Thymus (tissue), 14 donors: ENCODE measurements at places on chromosomes 3 and 15. TPM values are rescaled to one million over a fixed set of nuclear protein-coding genes. Genes with fewer than 3 reads are reported as not detected.

DNA sequence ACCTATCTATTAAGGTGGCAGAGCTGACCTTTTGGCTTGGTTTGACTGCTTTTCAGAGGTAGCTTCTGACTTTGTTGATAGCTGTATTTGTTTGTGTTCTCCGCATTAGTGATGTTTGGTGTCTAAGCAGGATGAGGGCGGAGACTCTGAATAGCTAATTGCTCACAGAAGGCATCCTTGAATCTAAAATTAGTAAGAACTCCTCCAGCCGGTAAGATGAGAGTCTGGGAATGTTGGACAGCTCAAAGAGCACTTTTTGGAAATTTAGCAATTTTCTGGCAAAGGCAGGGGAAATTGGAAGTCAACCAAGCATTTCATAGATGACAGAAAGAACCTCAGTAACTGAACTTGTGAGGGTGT lies 174.1 kb downstream of the KLHL25 start:
- no peak for DNase-seq

DNA sequence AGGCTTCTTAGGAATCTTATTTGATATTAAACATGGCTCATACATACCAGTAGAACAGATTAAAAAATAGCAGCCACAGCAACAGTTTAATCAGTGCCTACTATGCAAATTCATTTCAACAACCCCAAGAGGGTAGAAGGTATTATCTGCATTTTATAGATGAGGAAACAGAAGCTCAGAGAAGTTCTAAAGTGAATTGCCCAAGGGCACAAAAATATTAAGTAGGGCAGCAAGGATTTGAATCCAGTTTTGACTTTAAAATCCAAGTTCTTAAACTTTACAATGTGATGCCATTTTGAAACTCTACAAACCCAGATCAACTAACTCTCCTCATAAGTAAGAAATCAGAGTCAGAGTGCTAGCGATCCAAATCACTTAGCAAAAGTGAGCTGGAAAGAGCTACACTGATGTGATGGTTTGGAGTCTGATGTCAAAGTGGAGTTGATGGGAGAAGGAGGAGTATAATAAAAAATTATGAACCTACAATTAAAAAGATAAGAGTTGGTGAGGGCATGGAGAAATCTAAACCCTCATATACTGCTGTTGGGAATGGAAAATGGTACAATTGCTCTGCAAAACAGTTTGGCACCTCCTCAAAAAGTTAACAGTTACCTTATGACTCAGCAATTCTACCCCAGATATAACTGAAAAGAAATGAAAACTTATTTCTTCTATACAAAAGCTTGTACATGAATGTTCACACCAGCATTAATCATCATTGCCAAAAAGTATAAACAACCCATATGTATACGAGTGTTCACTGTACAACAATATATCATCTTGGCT lies 51.0 kb upstream of the PLXND1 start:
- DNase-seq: no peak

- no peak for DNase-seq
Observed at GRCh38 chr3:30502742-30503073, 103.7 kb upstream of the TGFBR2 start.

DNA sequence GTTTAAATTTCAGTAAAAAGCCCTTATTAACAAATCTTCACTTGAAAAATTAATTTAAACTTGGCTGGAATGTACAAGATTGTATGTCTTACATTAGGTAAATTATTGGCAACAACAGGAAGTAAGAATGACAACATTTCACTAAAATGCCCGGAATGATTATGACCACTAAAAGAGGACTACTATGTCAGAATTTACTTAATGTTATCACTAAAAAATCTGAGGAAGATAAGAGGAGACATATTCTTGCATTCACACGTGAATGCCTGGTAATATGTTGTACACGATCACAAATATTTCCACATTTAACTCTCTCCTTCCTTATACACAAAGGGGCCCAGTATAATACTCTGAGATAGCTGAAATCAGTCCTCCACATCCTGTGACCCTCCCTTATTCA lies 29.7 kb downstream of the VGLL3 start:
- DNase-seq: no peak

C3orf80 gene
- 0.05 TPM for total RNA-seq

DNA sequence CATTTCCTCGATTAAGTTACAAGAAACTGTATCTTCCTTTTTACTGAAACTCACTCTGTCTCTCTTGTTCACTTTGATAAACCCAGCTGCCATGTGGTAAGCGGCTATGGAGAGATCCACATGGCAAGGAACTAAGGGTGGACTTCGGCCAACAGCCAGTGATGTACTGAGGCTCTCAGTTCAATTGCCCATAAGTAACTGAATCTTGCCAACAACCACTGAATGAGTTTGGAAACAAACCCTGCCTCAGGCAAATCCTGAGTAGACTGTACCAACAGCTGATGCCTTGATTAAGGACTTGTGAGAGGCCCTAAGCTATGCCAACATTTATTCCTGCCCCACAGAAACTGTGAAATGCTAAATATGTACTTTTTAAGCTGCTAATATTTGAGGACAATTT lies 433.5 kb downstream of the PLOD2 start:
- no peak for DNase-seq

IL20RB gene
- total RNA-seq: 0.94 TPM

GRCh38 chr15:60720086-60720485 lies 241.1 kb upstream of the ICE2 start:
- DNase-seq: no peak

- DNase-seq: no peak
Observed at GRCh38 chr3:45739991-45740390, 50.8 kb downstream of the SACM1L start.

DNA sequence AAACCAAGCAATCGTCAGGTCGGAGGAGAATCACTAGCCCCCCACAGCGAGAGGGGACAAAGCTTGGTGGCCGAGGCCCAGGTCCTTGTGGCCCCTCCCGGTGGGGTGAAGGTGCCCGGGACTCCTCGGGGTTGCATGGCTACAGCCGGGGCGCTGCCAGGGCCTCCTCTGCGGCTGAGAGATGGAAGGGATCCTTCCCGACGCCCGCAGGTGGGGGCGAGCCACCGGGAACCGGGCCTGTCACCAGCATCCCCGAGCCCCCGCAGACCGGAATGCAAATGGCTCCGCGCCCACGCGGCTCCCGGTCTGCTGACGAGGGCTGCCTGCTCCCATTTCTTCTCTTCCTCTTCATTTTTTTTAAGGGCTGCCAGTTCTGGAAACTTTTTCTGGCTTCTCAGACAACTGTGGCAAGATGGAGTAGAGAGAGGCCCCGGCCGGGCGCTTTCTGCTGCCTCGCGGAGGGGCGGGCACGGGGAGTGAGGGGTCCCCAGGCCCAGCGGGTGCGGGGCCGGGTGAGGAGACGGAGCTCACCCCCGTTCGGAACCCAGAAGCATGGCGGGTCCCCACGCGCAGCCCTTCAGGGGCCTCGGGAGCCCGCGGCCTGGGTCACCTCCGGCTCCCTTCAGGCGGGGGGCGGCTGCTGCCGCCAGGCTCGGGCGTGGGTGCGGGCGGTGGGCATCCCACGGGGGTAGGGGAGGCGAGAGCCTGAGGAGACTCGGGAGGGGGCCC lies 27.5 kb downstream of the MELTF start:
- no peak for DNase-seq

GRCh38 chr15:36499412-36500389 lies 79.7 kb upstream of the CDIN1 start:
- DNase-seq: no peak

DNA sequence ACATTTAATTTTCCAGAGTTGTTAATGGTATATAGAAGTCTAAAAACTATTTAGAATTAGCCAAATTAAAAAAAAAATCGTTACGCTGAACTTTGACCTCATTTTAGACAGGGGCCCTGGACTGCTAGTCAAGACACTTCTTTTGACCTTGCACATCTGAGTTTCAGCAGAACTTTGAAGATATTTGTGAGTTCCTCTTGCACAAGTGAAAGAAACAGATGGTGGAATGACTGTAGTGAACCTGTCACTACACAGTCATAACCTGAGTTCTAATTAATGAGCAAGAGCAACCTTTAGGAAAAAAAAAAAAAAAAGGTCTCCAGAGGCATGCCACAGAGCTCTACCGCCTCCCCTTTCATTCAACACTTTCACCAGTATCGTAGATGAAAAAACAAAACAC lies 5.3 kb downstream of the MYO5C start:
- DNase-seq: no peak

- DNase-seq: no peak
Observed at GRCh38 chr3:58754074-58754473, 87.5 kb upstream of the FAM3D start.

GRCh38 chr15:75360856-75361255 lies 7.6 kb downstream of the MAN2C1 start:
- DNase-seq: no peak
